ENCODE measurements at places on chromosomes 1 and 21. TPM values are rescaled to one million over a fixed set of nuclear protein-coding genes. Genes with fewer than 3 reads are reported as not detected.

The SMPDL3B gene
- total RNA-seq: not detected

The OR2T11 gene
- not detected for total RNA-seq

DNA sequence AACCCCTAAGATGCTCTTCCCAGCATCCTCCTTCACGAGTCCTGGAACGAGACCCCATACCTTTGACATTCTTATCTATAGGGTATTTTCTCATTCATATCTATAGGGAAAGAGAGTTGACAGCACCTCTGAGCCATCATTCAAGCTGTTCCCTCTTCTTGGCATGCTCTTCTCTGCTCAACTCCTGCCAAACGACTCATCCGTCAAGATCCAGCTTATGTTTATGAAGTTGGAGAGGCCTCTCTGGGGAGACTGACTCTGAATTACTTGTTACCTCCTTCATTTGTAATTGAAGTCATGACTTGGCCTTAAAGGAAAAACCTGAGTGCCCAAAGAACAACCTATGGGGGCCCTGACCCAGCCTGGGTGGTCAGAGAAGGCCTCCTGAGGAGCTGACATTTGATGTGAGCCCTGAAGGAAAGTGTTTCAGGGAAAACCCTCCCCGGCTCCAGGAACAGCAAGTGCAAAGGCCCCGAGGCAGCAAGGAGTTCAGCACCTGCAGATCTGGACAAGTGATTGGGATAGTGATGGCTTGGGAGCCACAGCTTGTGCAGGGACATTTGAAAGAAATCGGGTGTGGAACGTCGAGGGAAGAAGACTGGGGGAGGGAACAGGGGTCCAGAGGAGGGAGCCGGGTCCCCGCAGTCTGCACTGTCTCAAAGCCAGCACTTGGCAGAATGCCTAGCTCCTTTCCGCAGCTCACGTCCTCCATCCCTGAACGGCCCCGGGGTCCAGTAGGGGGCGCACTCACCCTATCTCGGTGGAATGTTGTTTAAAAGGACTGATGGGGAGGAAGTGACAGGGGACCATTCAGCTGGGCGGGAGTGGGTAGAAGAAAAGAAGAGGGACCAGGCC lies 14.0 kb upstream of the CDA start:
- DNase-seq: peak; percentile 91

- no peak for DNase-seq
Measured at GRCh38 chr1:75612976-75613375, 2.1 kb upstream of the SLC44A5 start.

The LAD1 gene
- not detected for total RNA-seq

DNA sequence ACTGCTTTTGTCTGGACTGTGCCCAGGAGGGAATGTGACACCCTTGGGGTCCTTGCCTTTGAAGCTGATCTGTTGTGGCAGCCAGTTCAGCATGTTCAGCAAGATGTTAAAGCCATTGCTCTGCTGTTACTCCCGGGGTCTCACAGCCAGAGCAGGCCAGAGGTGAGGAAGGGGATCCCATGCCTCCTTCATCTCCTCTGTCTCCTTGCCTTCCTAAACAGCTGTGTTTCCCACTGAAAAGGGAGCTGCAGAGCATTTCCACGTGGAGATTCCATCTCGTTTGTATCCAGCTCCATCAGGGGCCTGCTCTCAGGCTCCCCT lies 135.8 kb upstream of the COL6A1 start:
- no peak for DNase-seq

DNA sequence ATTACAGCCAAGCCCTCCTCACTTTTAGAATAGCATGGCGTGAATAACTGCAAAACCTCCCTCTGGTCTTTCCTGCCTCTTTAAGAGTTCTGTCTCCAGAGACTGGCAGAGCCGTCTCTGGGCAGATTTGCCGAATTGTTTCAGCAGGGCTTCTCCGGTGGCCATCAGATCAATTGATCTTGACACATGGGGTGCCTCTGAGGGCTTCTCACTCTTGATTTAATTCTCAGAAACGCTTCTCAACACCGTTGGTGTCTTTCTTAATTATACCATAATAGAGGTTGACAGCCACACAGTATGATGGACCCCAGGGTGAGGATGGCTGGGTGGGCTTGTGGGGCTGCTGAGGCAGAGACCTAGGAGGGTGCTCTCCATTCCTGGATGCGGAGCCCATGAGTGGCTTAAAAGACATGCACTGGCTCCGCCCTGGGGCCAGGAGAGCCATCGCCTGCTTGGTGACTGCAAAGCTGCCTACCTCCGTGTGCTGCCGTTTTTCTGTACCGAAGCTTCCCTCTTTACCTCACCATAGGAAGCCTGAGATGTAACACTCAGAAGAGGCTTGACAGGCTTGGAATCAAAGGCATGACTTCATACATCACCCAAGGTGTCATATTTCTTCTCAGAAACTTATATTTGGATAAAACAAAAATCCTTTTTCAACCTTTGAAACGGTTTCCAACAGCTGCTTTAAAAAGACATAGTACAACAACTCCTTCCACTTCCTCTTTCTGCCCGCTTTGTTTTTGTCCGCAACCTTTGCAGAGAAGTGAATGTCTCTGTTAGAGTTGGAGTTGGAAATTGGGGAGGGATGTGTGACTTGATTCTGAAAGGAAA lies 82.9 kb downstream of the GALNT2 start:
- DNase-seq: no peak

GRCh38 chr1:221039616-221040015 lies 160.4 kb downstream of the HLX start:
- DNase-seq: peak; percentile 48

Data from SJSA1 (cell line).